Upper lobe of right lung (tissue), 1 donor: ENCODE measurements at places on chromosomes 2 and 18. TPM values are rescaled to one million over a fixed set of nuclear protein-coding genes. Genes with fewer than 3 reads are reported as not detected.

Gene TMEM185B
- total RNA-seq, result 26.6 TPM

Gene PPP1R1C
- total RNA-seq, result 5.8 TPM

Gene CIDEA
- total RNA-seq, result not detected

Gene CHRND
- not detected for total RNA-seq

Gene HOXD12
- not detected for total RNA-seq

Gene PLEKHA3
- total RNA-seq, result 36.6 TPM

Gene CNDP1
- not detected for total RNA-seq

Gene CTAGE1
- not detected for total RNA-seq

Gene RASGRP3
- total RNA-seq, result 13.6 TPM

Gene KIF5C
- 0.49 TPM for total RNA-seq

Gene GPR45
- not detected for total RNA-seq

Gene UCN
- 2.8 TPM for total RNA-seq

Gene DYNC1I2
- 89.1 TPM for total RNA-seq

Gene RBM44
- total RNA-seq, result 1.8 TPM
